Hair follicular keratinocyte (primary cell): ENCODE measurements at places on chromosomes 5 and 9. TPM values are rescaled to one million over a fixed set of nuclear protein-coding genes. Genes with fewer than 3 reads are reported as not detected.

Gene LPCAT1
- total RNA-seq, result 45.3 and 52.9 TPM in 2 replicates

Gene MYMK
- not detected in 2 replicates for total RNA-seq

Gene GTF2H2C
- 18.9 and 29.3 TPM in 2 replicates for total RNA-seq

Gene RMRP
- 1,205 and 1,810 TPM in 2 replicates for total RNA-seq

Gene ZNF484
- 3.6 and 4.3 TPM in 2 replicates for total RNA-seq

Gene PNPLA7
- 0.11 and 0.31 TPM in 2 replicates for total RNA-seq

Gene SCGB3A2
- not detected in 2 replicates for total RNA-seq

Gene TMEM203
- 29.0 and 40.6 TPM in 2 replicates for total RNA-seq

Gene BTF3
- 639 and 684 TPM in 2 replicates for total RNA-seq

Gene TUSC1
- total RNA-seq, result 20.3 and 29.2 TPM in 2 replicates

Gene SURF4
- 194 and 245 TPM in 2 replicates for total RNA-seq

Gene IGFBPL1
- total RNA-seq, result not detected in 2 replicates
